ENCODE measurements at places on chromosomes 7 and 10.

- no peak for DNase-seq
These were observed 13.9 kb downstream of the TNS3 start for GRCh38 chr7:47568056-47568455.

GRCh38 chr10:119414081-119414611, 128.4 kb downstream of the RGS10 start:
- DNase-seq: no peak

- DNase-seq: peak; percentile 31
These were observed 396.4 kb downstream of the SDK1 start for GRCh38 chr7:3697472-3697871.

- no peak for DNase-seq
These were observed 55.6 kb downstream of the GALNT11 start for GRCh38 chr7:152081088-152081487.

DNA sequence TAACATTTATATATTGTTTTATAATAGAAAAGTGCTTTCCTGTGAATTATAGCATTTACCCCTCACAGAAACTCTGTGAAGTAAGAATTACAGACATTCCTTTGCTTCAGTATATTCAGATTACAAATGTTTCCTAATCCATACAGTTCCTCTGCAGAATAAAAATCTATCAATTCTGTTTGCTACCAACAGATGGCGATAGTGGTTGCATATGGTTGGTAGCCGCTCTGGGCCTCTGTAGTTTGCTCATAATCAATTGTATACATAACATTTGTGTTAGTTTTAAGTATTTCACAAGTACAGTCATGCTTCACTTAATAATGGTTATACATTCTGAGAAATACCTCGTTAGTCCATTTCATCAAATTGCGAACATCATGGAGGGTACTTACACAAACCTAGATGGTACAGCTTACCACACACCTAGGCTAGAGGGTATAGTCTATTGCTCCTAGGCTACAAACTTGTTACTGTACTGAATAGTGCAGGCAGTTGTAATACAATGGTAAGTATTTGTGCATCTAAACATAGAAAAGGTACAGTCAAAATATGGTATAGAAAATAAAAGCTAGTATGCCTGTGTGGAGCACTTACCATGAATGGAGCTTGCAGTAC, 94.4 kb upstream of the STEAP4 start:
- peak; percentile 33 for DNase-seq

- DNase-seq: no peak
These were observed 120.0 kb downstream of the MALRD1 start for GRCh38 chr10:19168584-19168983.

GRCh38 chr7:80521809-80522208, 9.9 kb upstream of the GNAT3 start:
- DNase-seq: no peak

DNA sequence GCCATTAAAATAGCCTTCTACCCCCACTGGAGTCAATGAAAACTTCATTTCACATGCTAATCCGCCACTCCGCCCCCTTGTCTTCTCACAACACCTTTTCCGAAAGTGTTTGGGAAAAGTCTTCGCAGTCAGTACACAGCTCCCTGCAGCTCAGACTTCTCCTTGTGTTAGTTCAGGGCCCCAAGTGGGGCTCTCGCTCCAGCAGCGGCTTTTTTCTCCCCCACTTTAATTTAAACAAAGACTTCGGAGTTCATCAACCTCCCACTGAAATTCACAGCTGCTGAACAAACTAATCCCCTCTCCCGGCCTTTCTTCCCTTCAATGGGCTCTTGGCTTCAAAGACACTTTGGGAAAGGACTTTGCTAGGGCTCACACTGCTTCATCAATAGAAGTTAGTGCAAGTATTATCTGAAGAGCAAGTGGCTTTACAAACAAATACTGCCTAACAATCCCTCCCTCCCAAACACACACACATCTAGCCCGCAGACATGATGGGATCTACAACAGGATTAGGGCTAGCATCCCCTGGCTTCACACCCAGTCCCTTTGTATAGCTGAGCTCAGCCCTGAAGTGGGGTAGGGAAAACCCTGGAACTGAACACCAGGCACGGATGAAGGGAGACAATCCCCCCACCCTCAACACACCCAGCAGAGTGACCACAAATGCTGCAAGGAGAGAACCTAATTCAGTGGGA, 23.1 kb downstream of the WNT8B start:
- no peak for DNase-seq

- DNase-seq: peak; percentile 84
These were observed 1.2 kb downstream of the CCDC6 start for GRCh38 chr10:59905066-59905730.

GRCh38 chr7:20412032-20412431, 81.3 kb downstream of the ITGB8 start:
- no peak for DNase-seq

- no peak for DNase-seq
These were observed 43.4 kb upstream of the HECTD2 start for GRCh38 chr10:91366704-91367103.

- no peak for DNase-seq
These were observed 56.5 kb downstream of the PWWP2B start for GRCh38 chr10:132453470-132453861.

DNA sequence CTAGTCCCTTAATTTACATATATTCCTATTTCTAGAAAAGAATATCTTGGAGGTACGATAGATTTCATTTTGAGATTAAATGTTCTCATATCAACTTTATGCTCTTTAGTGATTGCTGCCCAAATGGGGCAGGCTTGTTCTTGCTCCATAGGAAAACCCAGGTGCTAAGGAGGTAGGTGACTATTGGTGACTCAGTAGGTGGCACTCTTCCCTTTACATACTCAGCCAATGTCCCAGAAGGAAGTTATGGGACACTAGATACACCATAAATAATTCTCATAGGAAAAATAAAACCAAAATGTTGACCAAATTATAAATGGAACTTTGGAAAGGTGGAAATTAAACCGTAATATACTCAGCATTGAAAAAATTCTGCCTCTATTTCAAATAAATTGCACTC, 4.0 kb downstream of the SKAP2 start:
- DNase-seq: no peak

- DNase-seq: peak; percentile 35
These were observed 2.1 kb upstream of the H2AZ2 start for GRCh38 chr7:44849885-44850544.
